ENCODE measurements at places on chromosomes 1 and 21.

GRCh38 chr1:47295579-47295978 is 18.4 kb downstream of the STIL start:
- H3K27me3 ChIP-seq = no peaks in the 10 kb centered on the region
- H3K4me1 ChIP-seq = no peaks in the 10 kb centered on the region
- H3K36me3 ChIP-seq = no peaks in the 10 kb centered on the region
- H3K4me3 ChIP-seq = no peak overlapping the region
- no peak overlapping the region for H3K27ac ChIP-seq

GRCh38 chr1:67556297-67556900 is 126.2 kb upstream of the SERBP1 start:
- H3K4me1 ChIP-seq = peaks cover 8% of the 10 kb centered on the region
- no peaks in the 10 kb centered on the region for H3K27me3 ChIP-seq
- no peaks in the 10 kb centered on the region for H3K36me3 ChIP-seq
- no peak for ATAC-seq

DNA sequence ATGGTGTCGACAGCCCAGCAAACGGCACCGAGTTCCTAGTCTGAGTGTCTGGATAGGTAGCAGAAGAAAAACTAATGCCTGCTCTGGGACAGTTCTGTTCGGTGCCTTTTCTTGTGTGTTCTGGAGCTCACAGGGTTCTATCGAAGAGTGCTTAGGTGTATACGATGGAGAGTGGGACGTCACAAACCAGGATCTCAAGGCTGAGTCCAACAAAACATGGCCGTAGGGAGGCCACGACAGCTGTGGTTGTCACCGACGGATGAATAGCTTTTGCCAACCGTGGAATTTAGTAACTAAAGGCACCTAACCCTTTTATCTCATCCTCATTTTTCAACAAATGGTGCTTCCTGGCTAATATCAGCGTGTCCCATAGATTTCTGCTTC is 635 bp upstream of the SYNJ1 start:
- H3K27me3 ChIP-seq = no peaks in the 10 kb centered on the region
- peak overlapping the region; percentile 82 for H3K4me3 ChIP-seq
- no peak for ATAC-seq
- H3K4me1 ChIP-seq = peaks cover 19% of the 10 kb centered on the region

- H3K4me1 ChIP-seq = no peaks in the 10 kb centered on the region
- no peaks in the 10 kb centered on the region for H3K36me3 ChIP-seq
- ATAC-seq = peak; percentile 60
- no peak overlapping the region for H3K4me3 ChIP-seq
- no peak overlapping the region for H3K27ac ChIP-seq
- no peaks in the 10 kb centered on the region for H3K27me3 ChIP-seq
These were observed 19.8 kb downstream of the KMO start for GRCh38 chr1:241551759-241552638.

DNA sequence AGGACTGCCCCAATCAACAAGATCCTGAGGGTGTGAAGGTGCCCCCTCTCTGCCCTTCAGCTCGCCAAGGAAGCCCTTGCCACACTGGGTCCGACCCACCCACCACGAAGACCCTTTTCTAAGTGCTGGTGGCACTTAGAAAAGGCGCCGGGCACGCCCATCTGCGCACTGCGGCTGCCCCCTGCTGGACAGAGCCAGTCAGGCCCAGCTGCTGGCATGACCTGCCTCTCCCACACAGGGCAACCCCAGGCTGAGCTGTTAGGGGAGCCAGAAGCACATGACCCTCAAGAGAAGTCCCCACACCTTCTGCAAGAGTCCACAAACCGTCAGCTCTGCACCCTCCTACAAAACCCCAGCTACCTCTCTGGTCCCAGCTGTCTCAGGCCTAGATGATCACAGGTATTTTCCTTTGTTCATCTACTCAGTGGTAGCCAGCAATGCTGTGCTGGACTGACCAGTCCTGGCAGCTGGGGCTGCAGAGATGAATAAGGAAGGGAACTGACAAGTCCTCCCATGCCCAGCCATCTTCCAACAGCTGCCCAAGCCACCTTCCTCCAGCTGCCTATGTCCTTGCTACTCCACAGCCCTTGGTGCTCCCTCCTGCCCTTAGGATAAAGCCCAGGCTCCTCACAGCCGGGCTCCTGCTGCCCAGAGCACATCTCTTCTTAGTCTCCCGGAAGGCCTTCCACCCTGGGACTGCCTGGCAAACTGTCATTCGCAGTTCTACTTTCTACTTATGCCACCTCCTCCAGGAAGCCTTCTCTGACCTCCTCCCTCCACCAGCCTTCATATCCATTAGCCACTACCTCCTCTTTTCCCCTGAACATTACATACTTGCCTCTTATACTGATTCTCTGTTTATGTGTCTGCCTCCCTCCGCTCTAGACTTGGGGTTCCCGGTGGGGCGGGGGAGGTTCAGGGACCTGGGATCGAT is 39.8 kb upstream of the ZC3H12A start:
- peak; percentile 72 for ATAC-seq
- H3K4me3 ChIP-seq = no peak overlapping the region
- H3K27ac ChIP-seq = no peak overlapping the region
- peaks cover 88% of the 10 kb centered on the region for H3K27me3 ChIP-seq
- no peaks in the 10 kb centered on the region for H3K4me1 ChIP-seq

- H3K27me3 ChIP-seq = peaks cover 33% of the 10 kb centered on the region
These were observed 3.1 kb downstream of the CSF3R start for GRCh38 chr1:36479505-36480051.

Data from gastroesophageal sphincter (tissue), 4 donors.